Spleen (tissue), 13 donors: ENCODE measurements at places on chromosomes 5 and 9. TPM values are rescaled to one million over a fixed set of nuclear protein-coding genes. Genes with fewer than 3 reads are reported as not detected.

- DNase-seq, result no peak
Measured at GRCh38 chr5:82169892-82170291, 108.3 kb downstream of the RPS23 start.

- DNase-seq, result no peak
Measured at GRCh38 chr9:86557063-86557766, 203.0 kb upstream of the TUT7 start.

DNA sequence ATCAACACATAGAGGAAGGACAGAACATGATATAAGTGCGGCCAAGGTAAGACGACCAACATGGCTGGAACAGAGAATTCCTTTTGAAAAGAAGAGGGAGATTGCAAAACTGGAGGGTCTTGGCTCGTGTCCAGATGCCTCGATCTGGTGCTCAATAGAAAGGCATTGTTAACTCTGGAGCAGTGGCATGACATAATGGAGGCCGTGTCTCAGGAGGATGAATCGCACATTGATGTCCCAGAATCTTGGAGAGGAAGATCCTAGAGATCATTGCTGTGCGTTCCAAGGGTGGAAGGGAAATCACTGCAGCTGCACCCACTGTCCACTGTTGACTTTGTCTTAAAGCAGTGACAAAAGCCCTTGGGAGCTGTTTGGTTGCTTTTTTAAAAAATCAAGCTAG lies 30.9 kb downstream of the GRAMD2B start:
- no peak for DNase-seq

Gene TAF11L5
- total RNA-seq, result not detected

DNA sequence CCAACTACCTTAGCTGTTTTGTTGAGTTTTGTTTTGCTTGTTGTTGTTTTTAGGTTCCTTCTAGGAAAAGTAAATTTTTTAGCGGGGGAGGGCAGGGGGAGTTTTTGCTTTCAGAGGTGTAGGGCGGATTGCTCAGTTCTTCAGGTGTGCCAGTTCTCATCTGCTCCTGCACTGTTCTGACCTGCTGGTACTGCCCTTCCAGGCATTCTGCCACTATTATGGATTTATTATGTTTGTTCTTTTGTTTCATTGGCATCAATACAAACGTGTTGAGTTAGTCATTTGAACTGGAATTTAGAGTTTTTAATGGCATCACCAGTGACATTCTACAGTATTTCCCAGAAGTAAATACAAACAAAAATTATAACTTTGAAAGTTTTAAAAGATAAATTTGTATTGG lies 26.0 kb downstream of the ERCC6L2 start:
- DNase-seq, result no peak

DNA sequence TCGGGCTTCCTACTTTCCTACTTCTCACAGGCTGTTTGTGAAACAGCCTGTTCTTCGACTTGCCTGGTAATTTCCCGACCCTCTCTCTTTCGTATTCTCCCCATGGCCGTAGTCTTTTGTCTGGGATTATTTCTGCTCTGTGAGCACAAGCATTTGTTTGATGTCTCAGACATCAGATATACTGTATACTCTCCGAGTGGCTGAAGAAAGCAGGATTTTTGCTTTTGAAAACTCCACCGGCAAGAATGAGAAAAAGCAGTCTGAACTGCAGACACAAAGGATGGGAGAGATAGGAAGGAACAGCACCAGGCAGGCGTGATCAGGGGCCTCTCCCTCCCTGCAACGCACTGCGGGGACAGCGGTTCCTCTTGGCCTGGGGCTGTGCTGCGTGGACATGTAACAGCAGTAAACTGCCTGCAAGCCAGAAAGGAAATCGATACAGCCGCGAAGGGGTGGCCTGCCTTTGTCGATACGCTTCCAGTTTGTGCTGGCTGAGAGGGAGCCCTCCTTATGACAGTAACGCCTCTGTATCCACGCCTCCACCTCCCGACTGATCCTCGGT lies 313.9 kb upstream of the TLE4 start:
- DNase-seq, result no peak
